Activated naive CD4-positive, alpha-beta T cell (primary cell): ENCODE measurements at places on chromosomes 5 and 9.

GRCh38 chr9:22469928-22470544, 23.4 kb downstream of the DMRTA1 start:
- DNase-seq, result no peak

DNA sequence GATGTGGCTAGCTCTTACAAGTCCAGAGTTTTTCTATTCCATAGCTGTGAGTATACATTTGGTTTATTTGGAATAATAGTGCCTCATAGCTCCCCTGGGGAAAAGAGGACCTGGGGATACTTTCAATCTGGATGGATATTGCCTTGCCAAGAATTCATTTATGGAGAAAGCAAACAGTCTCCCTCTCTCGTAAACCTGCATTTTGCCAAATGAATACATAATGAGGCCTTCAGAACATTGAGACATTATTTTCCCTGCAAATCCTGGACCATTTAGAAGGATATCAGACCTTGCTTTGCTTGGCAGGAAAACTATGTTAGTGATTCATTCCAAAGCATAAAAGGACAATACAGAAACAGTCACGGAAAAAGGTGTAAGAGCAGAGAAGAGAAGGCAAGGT, 569.6 kb upstream of the BRINP1 start:
- no peak for DNase-seq

GRCh38 chr9:136567651-136568287, 21.9 kb upstream of the NOTCH1 start:
- DNase-seq, result no peak

GRCh38 chr5:178797546-178798440, 62.0 kb upstream of the ZNF354B start:
- no peak for DNase-seq

DNA sequence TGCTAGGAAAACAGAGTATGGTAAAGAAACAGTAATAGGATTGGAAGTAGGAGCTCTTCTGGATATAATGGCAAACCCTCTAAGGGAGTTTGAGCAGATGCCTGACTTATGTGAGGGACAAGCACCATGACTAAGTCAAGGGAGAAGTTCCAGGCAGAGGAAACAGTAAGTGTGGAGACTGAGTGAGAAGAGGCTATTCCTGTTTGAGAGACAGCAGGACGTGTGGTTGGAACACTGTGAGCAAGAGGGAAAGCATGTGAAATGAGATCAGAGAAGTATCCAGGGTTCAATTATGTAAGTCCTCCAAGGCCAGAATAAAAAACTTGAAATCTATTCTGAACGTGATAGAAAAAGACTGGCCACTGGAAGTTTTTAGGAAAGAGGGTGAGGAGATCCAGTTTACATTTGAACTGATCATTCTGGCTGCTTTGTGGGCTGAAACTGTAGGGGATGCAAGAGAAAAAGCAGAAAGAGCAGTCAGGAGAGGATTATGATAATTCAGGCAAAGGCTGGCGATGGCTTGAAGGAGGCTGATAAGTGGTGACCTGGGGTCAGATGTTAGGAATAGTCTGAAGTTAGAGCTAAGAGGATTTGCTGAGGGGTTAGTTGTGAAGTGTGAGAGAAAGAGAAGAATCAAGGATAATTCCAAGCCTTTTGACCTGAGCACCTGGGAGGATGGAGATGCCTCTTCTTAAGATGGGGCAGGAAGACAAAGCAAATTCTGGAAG, 19.2 kb downstream of the DMAC1 start:
- DNase-seq, result no peak

DNA sequence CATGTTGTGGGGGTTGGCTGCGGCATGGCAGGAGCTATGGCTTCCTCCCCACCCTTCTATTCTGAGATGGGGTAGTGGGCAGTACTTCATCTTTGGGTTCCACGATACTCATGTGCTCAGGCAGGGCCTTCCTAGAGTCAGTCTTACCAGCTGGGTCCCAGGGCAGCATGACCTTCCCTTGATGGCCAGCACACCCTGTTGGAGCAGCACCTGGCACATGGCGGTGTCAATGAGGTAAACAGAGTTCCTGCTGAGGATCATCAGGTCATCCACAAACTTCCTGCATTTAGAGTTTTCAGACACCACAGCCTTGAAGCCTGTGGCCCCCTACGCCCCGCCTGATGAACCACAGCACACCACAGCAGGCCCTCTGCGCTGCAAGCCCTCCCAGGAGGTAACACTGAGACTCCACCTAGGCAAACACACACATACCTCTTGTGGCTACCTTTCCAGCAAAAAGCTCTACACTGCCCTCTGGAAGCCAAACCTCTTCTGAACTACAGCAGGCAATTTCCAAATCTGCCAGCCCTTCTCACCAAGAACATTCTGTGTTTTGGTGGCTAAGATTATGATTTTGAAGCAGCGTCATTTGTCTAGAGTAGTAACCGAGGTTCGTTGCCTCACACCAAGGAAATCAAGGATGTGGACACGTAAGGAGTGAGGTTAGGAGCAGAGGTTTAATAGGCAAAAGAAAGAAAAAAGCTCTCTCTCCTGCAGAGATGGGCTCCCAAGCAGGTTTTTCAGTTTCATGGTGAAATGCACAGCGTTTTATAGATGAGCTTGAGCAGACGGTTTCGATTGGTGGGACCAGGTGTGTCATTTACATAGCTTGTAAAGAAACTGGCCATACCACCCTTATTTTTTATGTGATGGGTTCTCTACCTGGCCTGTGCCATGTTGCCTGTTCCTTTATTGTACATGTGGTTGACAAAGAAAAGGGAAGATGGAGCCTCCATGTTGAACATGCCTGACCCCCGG, 20.3 kb upstream of the TMEM174 start:
- no peak for DNase-seq

DNA sequence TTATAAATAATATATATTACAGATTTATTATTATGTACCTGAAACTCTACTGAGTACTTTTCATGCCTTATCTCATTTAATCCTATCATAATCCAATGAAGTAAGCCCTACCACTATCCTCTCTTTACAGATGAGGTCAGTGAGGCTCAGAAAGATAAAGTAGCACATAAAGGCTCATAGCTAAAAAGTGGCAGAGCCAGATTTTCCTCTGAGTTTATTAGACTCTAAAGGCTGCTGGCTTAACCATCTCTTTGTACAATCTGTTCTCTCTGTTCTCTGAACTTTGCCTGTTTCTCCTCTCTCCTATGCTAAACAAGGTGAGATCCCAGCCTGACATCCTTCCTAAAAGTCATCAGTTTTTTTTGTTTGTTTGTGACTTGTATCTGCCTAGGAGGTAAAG, 311.2 kb downstream of the KCTD16 start:
- no peak for DNase-seq

GRCh38 chr5:31157720-31158119, 35.8 kb upstream of the CDH6 start:
- no peak for DNase-seq
